Neural progenitor cell (in vitro differentiated cells): ENCODE measurements at places on chromosomes 11 and 22. TPM values are rescaled to one million over a fixed set of nuclear protein-coding genes. Genes with fewer than 3 reads are reported as not detected.
A peak's percentile ranks its signal among the peaks of the same experiment; 100 is the strongest.

The MDK gene
- total RNA-seq: 600 and 1,035 TPM in 2 replicates

The FOLH1 gene
- not detected in 2 replicates for total RNA-seq

The TRPM5 gene
- total RNA-seq: 0.34 TPM in 1 of 2 replicates, not detected in the other

DNA sequence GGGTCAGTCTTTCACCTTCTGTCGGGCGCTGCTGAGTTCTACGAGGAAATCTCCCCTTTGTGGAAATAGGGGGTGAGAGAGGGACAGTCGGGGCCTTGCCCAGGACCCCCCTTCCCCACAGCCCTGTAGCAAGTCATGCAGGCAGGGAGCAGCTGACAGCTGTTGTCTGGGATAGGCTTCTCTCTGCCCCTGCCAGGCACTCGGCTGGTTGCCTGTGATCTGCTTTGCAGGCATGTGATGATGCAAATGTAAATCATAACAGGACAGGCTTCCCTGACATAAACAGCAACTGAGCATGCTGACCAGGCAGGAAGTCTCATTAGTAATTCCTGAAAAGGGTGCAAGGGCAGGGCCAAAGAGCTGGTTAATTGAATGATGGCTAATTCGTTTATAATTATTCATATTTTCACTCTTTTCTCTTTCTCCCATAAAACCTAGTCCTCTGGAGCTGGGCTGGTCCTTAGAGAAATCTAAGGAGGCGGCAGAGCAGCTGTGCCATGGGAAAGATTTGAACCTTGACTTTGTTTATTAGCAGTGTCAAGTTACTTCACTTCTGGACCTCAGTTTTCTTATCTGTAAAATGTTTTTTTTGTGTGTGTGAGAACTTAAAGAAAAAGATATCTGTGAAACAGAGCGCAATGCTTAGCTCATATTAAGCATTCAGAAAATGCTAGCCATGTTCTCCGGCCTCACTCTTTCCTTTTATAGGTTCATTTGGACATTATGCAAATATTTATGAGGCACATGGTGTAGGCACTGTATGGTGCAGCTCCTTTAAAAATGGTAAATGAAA, 129.7 kb downstream of the LDLRAD3 start:
- H3K27ac ChIP-seq: peak overlapping the region; percentile 54
- H3K36me3 ChIP-seq: no peaks in the 10 kb centered on the region
- DNase-seq: peak; percentile 45

- H3K4me1 ChIP-seq: no peaks in the 10 kb centered on the region
- H3K27ac ChIP-seq: no peak overlapping the region
- H3K27me3 ChIP-seq: no peaks in the 10 kb centered on the region
- no peak overlapping the region for H3K4me3 ChIP-seq
- H3K36me3 ChIP-seq: no peaks in the 10 kb centered on the region
These were observed 18.7 kb downstream of the ASPHD2 start for GRCh38 chr22:26447584-26448329.

- H3K4me3 ChIP-seq: no peak overlapping the region
- peak overlapping the region; percentile 42 for H3K27ac ChIP-seq
- DNase-seq: no peak
- no peaks in the 10 kb centered on the region for H3K4me1 ChIP-seq
- peaks cover 68% of the 10 kb centered on the region for H3K36me3 ChIP-seq
These were observed 16.5 kb downstream of the DDX17 start for GRCh38 chr22:38489561-38490145.

- no peak overlapping the region for H3K27ac ChIP-seq
- H3K27me3 ChIP-seq: no peaks in the 10 kb centered on the region
- H3K4me1 ChIP-seq: peaks cover 5% of the 10 kb centered on the region
- no peak overlapping the region for H3K4me3 ChIP-seq
- no peaks in the 10 kb centered on the region for H3K36me3 ChIP-seq
These were observed 13.6 kb upstream of the MS4A15 start for GRCh38 chr11:60743058-60743457.
